ENCODE measurements at places on chromosomes 2 and 18.

DNA sequence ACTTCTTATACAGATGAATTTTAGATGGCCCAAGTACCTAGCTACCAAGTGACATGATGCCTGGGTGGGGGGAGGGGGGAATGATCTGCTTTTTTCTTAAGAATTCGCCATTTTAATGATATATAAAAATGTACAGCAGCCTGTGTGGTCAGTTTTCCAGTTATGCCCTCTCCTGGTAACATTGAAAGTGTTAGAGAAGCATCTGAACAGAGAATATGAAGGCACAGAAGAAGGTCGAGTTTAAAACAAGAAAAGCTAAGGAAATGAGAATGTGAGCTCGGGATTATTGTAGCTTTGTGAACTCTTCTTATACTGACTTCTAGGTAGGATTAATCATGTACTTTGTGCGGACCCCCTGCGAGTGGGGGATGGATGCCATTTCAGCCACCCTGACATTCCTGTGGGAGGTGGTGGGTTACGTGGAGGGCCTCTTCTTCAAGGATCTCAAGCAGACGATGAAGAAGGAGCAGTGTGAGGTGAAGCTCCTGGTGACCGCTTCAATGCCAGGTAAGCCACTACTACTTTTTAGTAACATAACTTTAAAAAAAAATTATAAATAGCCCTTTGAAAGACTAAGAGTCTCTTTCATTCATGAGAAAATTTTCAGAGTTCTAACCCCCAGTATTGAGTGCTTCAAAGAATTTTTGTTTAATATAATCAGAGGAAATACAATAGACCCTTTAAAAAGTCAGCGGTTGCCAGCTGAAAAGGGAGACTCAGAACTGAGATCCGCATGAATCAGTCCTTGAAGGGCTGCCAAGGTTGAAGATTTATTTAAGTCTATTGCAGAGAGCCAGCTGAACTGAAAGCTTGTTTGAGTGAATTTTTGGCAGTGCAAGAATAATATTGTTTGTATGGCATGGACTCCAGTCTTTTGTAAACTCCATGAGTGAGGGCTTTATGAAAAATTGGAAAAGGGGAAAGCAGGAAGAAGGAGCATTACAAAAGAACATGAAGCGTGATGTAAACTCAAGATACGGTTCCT, 68.6 kb upstream of the RPE start:
- no peak for DNase-seq

- DNase-seq = no peak
These were observed 13.4 kb downstream of the HNRNPA3 start for GRCh38 chr2:177225965-177226360.

DNA sequence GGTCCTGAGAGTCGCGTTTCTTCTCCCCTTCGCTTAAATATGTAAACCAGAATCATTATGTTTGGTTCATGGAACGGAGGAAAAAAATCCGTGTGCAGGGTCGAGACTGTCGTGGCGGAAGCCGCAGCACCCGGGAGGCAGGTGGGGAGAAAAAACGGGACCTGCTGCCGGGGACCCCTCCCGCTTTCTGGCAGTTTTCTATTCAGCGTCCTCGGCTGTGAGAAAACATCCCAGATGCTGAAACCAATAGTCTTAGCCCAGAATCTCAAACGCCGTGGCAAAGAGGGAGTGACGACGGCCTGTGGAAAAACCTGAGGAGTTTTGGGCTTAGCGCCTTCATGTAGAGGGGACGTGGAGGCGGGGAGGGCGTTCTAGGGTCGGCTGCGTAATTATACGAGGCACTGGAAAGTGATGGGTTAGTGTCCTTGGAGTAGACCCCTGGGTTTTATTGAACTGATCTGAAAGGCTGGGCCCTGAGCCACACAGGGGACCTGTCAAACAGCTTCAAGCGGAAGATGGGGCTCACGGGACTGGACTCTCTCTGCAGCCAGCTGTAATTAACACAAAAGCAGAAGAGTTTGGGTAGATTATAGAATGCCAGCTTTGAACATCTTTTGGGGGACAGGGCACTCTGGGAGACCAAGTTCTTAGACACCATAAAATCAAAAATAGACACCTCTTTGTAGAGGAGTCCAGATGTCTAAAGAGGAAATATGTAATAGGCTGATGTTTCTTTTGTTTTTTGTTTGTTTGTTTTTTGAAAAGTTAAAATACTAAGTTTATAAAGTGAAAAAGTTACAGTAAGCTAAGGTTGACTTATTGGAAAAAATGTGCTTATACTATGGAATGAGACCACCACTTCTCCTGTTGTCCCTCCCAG, 834 bp upstream of the BUB1 start:
- DNase-seq = peak; percentile 56

GRCh38 chr2:171154348-171154747, 6.3 kb downstream of the TLK1 start:
- DNase-seq = peak; percentile 48

DNA sequence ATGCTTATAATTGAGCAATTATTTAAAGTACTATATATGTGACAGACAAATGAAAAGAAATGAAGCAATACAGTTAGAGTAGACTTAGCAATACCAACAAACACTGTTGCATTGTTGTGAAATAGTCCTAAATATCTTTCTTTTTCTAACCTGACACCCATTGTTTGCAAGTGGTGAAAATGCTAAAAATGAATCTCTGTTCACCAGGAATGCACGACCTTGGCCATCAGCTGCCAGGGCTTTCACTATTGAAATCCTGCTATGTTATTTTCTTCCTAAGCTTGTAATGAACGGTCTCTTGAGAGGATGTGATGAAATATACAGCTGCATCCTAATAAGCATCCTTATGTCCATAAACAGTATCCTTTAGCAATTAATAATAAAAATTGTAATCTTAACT, 136.2 kb upstream of the MGAT5 start:
- no peak for DNase-seq

DNA sequence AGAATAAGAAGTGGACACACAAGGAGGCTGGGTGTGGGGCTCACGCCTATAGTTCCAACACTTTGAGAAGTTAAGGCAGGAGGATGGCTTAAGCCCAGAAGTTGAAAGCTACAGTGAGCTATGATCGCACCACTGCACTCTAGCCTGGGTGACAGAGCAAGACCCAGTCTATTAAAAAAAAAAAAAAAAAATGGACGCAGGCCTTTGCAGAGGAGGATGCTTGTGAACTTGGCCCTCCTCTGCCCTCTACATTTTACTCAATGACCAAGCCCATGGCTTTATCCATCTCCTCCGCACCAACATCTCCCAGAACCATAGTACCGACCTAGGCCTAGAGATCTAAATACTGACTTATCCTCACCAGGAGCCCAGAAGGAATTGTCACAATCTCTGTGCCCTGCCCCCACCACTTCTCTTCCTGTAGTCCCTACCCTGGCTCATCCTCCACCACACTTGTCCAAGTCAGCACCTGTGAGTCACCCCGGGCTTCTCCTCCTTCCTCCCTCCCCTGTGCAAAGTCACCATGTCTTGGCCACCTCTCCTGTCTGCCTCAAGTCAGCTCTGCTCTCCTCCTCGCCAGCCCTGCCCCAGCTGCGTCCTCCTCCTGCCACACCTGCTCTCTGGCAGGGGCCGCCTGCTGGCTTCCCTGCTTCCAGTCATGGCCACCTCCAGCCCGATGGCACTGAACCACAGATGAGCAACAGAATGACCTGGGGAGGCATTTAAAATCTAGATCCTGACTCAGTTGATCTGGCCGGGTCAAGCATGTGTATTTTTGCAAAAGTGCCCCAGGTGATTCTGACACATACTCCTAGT, 35.8 kb upstream of the ASPRV1 start:
- no peak for DNase-seq

DNA sequence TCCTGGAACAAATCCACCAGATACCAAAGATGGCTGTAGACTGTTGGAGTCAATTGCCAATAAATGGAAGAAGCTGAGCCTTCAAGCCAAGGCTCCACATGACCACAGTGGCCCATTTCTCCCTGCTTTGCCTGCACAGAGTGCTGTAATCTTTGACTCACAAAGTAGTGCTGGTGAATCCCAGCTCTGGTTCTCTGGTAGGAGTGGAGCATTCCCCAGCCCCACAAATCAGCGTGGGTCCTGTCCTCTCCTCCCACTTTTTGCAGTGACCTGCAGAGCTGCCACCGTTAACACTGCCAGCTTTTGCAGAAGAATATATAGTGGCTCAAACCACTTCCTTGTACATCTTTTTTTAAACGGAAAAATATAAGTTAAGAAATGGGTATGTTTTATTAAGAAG, 93.9 kb downstream of the MGAT5 start:
- DNase-seq = no peak

DNA sequence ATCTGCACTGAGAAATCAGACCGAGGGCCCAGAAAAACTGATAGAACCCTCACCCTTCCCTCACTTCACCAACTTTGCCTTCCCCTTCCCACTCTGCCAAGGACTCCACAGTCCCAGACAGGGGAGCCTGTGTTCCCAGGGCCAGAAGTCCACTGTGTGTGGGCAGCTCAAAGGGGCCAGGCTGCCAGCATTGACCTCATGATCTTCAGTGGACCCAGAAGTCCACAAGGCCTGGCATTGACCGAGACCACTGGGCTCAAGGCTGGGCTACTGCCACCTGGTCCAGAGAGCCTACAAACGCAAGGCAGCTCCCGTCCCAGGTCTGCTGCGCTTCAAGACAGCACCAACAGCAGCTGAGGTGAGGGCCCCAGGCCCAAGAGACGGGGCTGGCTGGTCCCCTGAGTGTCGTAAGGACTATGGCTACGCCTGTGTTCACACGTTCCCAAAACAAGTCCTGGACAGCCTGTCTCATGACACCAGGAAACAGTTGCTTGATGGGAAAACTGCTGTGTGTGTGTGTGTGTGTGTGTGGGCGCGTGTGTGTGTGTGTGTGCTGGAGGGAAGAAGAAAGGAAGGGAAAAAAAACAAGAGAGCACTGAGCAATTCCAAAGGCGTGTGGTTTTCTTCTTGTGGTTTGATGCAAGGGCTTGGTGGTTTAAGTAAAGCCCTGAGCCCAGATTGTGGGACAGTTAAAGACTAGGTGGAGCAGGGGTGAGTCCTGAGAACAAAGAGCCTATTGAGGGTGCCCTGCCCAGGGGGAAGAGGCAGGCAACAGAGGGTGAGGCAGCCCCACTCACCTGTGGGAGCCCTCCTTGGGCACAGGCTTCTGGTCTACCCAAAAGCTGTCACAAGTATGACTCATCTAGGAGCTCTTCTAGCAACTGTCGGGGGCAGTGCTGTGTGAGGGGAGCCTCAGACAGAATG, 46.6 kb upstream of the ZBTB7C start:
- DNase-seq = no peak

GRCh38 chr18:41320100-41320499, 634.9 kb upstream of the PIK3C3 start:
- no peak for DNase-seq

DNA sequence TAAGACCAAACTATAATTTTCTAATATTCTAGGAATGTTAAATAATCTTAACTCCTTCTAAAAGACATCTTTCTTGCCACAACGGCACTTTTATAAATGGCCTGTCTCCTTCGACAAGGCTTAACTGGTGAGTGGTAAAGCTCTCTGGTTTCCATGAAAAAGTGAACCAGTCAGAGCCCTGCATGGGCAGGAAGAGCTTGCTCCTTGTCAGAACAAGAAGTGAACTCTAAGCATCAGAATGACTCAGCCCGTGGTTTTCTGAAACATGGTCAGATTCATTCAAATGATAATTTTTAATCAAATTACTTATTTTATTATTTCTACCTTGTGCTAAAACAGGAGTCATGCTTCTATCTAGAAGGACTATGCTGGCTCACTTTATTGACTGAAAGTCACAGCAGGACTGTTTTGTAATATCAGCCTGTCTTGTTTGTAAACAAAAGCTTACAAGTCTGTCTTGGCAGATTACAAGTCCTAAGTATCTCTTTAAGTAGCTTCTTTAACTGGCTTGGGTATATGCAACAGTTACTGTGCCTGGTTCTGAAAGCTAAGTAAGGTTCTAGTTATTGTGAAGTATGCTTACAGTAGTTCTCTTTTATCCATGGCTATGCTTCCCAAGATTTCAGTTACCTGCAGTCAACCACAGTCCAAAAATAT, 245.4 kb downstream of the NAPG start:
- DNase-seq = no peak

- DNase-seq = no peak
These were observed 431.9 kb downstream of the PLCL1 start for GRCh38 chr2:198236338-198236737.

GRCh38 chr2:230898713-230899091, 26.3 kb downstream of the GPR55 start:
- no peak for DNase-seq

DNA sequence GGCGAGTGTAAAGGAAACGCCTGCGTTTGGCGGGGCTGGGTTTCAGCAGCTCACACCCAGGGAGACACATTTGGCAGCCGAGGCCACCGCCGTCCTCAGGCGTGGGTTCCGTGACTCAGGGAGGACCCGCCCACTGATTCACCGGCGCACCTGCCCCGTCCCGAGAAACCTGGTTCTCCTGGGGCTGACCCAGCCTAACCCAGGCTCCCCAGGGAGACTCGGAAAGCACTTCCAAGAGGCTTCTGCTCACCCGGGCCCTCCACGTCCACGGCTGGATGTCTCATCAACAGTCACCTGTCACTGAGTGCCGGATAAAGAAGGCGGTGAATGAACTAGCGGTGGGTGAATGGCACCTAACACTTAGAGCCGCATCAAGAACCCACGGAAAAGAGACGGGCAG, 126.4 kb upstream of the CTDP1 start:
- DNase-seq = no peak

DNA sequence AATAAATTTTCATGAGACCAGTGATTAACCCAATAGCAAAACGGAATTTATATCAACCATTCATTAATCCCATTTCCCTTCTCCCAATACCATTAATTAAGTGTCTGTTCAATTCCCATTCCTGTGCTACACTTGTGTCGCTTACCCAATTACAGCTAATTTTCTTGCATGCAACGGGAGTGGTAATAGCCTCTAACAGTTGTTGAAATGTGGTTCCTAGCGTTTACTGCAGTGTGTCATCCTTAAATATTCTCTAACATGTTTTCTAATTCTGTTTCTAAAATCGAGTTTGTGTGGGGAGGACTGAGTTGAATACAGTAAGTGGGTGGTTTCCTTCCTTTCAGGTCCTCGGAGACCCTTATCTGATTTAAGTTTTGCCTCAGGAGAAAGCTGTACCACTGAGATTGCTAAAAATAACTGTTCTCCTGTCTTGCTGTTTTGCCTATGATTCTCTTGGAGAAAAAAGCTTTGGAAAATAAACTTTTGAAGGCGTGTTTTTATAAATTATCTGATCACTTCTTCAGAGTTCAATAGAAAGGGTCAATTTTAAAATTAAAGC, 59.3 kb upstream of the LRRTM1 start:
- DNase-seq = no peak

All from OCI-LY7 (cell line).